AG10803 (cell line): ENCODE measurements at places on chromosomes 12 and 14.

DNA sequence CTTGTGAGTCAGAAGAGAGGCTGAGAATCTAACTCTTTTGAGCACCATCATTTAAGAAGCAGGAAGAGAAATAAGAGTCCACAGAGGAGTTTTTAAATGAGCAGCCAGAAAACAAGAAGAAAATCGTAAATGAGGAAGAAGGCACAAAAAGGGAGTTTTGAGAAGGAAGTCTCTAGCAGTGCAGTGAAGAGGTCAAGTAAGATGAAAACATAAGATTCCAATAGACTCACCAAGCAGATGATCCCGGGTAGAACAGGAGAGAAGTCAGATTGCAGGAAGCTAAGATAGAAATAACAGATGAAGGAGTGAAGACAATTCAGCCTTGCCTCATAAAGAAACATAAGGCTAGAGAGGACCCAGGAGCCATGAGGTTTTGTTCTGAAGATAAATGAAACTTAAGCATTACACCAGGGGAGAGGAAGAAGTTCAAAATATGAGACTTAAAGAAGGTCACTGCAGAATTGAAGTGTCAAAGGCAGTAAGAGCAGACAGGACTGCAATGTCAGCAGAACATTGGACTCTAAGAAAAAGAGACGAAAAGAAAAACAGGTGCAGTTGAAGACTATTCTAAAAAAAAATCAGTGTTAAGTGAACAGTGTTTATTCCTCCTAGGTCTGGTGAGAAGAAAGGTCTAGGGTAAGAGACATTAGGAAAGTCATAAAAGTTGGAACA lies 229.0 kb downstream of the SEC23A start:
- no peak for DNase-seq

DNA sequence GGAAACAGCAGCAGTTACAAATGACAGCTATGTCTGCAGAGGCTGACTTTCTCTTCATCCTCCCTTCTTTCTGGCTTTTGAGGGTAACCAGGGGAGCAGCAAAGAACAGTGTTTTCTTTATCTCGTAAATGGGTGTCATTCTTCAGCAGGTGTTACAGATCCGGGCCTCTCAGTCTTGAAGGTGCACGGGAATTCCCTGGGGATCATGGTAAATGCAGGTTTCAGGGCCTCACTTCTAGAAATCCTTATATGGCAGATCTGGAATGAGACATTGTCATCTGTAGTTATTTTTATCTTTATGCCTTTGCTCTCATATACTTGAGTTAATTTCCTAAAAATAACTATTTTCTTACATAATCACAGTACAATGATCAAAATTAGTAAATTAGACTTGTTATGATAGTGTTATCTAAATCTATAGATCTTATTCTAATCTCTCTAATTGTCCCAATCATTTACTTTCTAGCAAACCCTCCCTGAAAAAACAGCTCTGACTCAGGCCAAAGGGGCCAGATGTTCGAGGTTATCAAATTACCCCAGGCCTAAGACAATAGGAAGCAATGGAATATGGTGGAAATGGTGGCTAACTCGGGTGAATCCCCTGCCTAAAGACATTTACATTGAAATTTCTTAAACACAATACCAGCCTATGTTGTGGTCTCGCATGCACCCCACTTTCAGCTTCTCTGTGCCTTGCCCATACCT lies 145.0 kb downstream of the CAND1 start:
- no peak for DNase-seq

DNA sequence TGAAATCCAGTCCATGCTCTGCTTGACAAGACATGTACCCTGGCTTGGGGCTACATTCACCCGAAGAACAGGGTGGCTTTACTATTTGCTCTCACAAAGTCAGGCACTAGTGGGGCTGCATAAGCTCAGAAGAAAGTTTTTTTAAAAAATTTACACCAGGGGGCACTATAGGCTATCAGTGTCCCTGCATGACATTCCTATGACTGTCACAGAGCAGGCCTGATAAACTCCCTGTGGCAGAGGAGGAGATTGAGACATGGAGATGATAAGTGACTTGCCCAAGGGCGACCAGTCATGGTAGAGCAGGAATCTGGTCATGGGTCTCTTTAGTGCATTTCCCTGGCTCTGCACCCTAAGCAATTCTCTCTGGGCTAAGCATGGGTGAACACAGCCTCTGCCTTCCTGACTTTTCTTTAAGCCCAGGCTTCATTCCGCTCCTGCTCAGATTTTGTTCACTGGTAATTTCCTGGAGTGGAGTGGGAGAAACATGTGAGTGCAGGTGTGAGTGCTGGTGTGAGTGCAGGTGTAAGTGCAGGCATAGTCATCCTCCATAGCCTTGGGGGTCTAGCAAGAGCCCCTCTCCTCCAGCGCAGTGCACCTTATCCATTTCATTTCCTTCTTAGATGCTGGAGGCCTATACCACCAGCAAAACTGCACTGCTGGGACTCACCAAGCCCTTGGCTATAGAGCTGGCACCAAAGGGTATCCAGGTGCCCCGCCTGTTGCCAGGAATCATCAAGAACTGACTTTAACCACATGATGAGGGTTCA lies 91.6 kb downstream of the DHRS2 start:
- DNase-seq = peak; percentile 62

DNA sequence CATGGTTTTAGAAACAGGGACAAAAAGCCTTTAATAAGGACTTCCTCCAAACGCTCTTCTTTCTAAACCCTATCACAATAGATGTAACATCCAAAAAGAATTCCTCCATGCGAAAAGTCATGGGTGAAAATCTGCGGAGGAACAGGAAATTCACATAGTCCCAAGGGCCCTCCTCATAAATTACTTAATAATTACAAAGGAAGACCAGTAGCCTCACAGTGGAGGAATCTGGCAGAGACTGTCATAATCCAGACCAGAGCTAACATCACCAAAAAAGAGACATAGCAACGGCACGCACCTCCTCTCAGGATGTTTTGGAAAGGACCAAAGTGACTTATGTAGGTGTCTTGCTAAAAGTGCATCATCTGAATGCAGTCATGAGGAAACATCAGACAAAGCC lies 165.7 kb downstream of the ANO2 start:
- no peak for DNase-seq

GRCh38 chr14:101947577-101947903 lies 16.8 kb upstream of the DYNC1H1 start:
- no peak for DNase-seq

GRCh38 chr14:69713209-69713781 lies 53.6 kb upstream of the SRSF5 start:
- DNase-seq = no peak

DNA sequence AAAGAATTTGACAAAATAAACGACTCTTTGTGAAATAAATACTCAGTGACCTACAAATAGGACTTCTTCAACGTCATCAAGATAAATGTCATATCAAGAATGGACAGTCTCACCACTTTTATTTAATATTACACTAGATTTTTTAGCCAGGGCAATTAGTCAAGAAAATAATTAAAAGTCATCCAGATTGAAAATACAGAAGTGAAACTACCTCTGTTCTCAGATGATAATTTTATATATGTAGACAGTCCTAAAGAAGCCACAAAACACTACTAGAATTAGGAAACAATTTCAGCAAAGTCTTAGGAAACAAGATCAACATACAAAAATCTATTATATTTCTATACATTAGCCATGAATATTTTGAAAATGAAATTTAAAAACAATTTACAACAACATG lies 689.6 kb upstream of the SEL1L start:
- no peak for DNase-seq

DNA sequence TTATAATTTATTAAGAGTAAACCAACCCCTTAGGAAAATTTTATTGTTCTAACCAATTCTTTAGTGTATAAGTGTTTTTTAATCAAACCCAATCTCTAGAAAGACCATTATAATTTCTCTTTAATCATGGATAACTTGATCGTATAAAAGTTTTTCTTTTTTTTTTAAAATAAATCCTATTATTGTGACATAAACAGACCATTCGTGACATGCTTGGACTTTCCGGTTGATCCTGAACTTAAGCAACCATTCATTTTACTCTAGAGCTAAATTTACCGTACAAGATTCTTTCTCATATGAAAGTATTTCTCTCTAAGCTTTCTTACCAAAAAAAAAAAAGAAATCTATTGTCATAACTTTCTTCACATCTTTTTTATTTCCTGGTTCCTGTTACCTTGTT lies 32.6 kb upstream of the SLC38A4 start:
- no peak for DNase-seq

GRCh38 chr14:100692859-100693558 lies 33.7 kb upstream of the DLK1 start:
- peak; percentile 78 for DNase-seq
